ENCODE measurements at places on chromosomes 7 and 10.

GRCh38 chr10:19605806-19606205 is 210.4 kb upstream of the PLXDC2 start:
- DNase-seq = no peak

DNA sequence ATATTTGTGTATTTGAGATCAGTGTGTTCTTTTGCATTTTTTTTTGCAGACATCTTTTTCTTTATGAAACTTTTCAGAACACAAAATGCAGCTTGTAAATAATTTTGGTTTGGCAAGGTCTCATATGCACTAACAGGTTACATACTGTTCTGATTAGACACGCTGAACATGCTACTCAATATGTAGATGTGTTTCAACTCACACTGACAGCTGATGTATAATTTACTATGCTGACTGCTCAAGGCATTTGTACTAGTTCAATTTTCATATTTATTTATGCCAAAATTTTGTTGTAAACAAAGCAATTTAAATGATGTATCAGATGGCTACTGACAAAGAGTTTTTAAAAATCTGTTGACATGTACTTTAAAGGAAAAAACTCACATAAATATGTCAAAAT is 123.8 kb downstream of the TFEC start:
- no peak for DNase-seq

DNA sequence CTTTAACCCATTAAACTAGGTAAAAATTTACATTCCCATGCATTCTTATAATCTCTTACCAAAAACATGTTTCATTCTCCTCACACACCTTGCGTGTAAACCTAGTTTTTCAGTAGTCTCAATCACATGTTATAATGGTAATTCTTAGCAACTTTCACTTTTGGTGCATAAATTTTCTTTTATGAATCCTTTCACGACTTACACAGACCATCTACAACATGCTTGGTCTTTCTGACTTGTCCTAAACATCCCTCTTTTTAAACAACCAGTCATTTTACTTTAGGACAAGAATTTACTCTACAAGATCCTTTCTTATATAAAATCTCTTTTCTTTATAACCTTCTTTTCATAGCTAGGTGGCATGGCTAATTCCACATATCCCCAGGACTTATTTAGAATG is 25.8 kb downstream of the FBXL13 start:
- DNase-seq = no peak

DNA sequence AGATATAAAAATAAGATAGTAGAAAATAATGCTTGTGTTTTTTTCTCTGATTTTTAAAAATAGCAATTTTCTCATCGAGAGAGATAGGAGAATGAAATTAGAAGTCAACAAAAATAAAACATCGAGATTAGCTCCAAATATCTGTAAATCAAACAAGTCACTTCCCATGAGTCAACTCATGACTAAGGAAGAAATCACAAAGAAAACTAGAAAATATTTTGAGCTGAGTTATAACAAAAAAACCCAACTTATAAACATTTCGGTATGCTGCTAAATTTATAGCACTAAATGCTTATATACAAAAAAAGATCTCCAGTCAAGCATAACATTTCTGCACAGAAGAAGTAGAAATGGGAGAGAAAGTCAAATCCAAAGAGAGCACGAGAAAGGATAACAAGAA is 140.1 kb downstream of the ITGA8 start:
- no peak for DNase-seq

DNA sequence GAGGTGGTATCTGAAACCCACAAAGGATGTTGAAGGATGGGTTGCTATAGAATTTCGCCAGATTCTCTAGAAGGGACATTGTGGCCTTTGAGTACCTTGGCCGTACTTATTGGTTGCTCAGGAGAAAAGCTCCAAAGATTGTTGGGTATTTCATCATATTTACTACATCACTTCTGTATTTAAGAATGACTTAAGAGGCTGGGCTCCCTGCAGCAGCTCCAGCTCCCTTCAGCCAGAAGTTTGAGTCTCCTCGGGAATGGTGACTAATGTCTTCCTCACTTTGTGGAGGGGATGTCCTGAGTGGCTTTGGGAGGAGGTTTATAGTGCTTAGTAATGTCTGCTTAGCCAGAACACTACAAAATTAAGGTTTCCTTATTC is 18.1 kb downstream of the MINDY4 start:
- no peak for DNase-seq

DNA sequence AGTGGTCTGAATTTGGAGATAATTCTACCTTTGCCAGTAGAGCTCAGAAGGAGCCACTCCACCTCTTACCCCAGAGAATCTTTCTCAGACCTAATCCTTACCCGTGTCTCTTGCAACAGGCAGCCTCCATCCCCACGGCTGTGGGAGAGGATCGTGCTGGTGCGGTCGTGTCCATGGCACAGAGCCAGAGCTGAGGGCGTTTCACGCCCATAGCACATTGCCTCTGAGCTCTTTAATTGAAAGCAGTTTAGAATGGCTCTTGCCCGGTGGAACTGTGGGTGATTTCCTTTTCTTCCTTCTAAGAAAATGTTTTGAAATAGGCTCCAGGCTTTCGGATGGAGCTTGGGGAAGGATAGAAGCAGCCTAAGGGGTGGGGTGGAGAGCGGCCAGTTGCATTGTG is 41.5 kb downstream of the PRF1 start:
- DNase-seq = no peak

DNA sequence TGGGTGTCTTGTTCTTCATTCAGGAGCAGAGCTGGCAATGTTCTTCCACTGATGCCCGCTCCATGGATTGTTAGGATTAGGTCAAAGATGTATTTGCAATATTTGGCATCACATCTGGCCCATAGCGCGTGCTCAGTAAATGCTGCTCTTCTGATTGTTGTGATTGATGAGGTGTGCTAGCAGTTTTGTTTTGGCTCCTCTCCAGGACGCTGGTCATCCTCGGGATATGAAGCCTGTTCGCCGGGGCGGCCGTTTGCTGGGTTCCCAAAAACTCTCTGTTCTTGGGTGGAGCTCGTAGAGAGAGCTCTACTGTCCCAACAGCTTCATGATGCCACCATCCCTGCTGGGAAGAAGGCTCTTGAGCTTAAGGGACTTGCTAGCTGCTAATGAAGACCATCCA is 96.9 kb downstream of the XRCC2 start:
- no peak for DNase-seq

GRCh38 chr10:24299578-24300260 is 90.8 kb downstream of the KIAA1217 start:
- no peak for DNase-seq

All from endothelial cell (in vitro differentiated cells).